ENCODE measurements at places on chromosomes 3 and 15. TPM values are rescaled to one million over a fixed set of nuclear protein-coding genes. Genes with fewer than 3 reads are reported as not detected.

GRCh38 chr3:51637941-51638471 lies 33.0 kb upstream of the TEX264 start:
- H3K36me3 ChIP-seq, result no peaks in the 10 kb centered on the region
- no peak overlapping the region for H3K27ac ChIP-seq
- H3K4me3 ChIP-seq, result no peak overlapping the region
- H3K4me1 ChIP-seq, result no peaks in the 10 kb centered on the region
- H3K27me3 ChIP-seq, result no peaks in the 10 kb centered on the region
- no peak for DNase-seq

DNA sequence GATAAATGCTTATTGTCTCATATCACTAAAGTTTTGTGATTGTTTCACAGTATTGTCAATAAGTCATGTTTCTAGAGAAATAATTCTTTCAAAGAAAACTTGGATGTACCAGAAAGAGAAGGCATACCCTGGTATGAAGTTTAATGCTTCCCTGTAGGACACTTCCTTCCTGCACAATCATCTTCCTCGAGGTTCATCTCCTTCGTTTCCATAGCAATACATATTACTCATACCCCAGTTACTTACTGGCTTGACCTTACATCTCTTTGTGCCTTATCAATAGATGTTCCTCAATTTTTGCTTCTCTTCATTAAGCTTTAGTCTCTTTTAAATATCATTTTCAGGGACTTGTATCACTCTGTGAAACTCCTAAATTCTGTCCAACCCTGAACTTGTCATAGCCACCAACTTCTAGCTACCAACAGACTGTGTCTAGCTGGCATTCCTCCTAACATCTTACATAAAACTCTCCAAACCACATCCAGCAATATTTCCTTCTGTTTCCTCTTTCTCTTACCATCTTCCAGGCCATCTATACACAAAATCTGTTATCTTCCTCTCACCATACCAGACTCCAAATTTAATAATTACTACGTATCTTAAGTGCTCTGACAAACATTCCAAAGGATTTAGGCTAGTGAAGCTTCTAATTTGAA lies 134.3 kb downstream of the GADL1 start:
- H3K27me3 ChIP-seq, result no peaks in the 10 kb centered on the region
- no peak for DNase-seq
- H3K4me1 ChIP-seq, result no peaks in the 10 kb centered on the region
- H3K4me3 ChIP-seq, result no peak overlapping the region

DNA sequence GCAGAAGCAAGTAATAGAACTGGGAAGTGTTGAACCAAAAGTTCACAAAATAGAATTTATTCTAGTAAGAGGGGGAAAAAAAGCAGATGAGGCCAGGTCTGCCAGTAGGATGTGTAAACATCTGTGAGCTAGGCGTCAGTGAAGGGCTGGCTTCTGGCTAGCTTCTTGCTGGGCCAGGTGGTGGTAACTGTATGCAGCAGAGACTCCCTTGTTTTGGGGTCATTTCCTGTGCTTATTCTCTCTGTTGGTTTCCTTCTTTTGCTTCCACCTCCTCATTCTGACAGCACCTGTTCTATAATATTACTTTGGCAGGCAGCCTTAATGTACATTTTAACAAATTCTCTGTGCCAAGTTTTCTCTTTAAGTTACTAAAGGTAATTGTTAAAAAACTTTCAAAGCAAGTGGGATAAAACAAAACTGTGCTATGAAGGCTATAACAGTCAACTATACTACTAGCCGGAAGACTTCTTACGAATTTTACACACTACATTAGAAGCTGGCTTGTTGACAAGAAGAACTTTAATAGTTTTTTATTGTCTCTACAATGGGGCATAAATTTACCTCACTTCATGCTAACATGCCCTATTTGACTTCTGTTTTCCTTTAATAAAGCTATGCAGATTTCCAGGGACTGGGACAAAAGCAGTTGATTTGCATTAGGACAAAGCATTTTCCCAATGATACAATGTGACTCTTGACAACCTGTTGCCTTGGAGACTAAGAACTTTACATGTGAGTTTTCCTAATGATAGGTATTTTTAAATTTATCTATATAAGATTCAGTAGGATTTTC lies 318.8 kb upstream of the NAALADL2 start:
- DNase-seq, result no peak
- H3K27me3 ChIP-seq, result no peaks in the 10 kb centered on the region
- H3K4me3 ChIP-seq, result no peak overlapping the region
- no peak overlapping the region for H3K27ac ChIP-seq
- no peaks in the 10 kb centered on the region for H3K36me3 ChIP-seq

- no peaks in the 10 kb centered on the region for H3K36me3 ChIP-seq
- H3K4me3 ChIP-seq, result no peak overlapping the region
- no peak for DNase-seq
- no peaks in the 10 kb centered on the region for H3K27me3 ChIP-seq
- no peaks in the 10 kb centered on the region for H3K4me1 ChIP-seq
These were observed 647.2 kb upstream of the UBE2E2 start for GRCh38 chr3:22555753-22556435.

DNA sequence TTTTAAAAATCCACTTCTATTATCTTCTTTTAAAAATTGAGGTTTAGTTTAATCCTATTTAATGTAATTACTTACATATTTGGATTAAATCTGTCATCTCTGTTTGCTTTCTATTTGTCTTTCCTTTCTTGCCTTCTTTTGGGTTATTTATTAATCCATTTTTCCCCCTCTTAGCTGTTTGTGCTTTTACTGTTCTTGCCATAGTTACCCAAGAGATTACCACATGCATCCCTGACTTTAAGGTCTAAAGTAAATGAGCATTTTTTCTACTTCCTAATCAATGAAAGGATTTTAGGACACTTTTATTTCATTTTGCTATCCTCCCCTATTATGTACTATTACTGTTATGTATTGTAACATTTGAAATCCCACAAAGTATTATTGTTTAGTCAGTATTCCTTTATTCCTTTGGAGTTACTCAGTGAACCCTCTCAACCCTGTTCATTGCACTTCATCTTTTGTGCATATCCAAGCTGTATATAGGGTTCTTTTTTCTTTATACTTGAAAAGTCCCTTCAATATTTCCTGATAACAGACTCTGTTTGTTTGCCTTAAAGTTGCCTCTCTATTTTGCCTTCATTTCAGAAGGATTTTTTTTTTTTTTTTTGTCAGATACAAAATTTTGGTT lies 62.7 kb downstream of the MEF2A start:
- DNase-seq, result no peak
- no peaks in the 10 kb centered on the region for H3K27me3 ChIP-seq
- no peak overlapping the region for H3K27ac ChIP-seq

DNA sequence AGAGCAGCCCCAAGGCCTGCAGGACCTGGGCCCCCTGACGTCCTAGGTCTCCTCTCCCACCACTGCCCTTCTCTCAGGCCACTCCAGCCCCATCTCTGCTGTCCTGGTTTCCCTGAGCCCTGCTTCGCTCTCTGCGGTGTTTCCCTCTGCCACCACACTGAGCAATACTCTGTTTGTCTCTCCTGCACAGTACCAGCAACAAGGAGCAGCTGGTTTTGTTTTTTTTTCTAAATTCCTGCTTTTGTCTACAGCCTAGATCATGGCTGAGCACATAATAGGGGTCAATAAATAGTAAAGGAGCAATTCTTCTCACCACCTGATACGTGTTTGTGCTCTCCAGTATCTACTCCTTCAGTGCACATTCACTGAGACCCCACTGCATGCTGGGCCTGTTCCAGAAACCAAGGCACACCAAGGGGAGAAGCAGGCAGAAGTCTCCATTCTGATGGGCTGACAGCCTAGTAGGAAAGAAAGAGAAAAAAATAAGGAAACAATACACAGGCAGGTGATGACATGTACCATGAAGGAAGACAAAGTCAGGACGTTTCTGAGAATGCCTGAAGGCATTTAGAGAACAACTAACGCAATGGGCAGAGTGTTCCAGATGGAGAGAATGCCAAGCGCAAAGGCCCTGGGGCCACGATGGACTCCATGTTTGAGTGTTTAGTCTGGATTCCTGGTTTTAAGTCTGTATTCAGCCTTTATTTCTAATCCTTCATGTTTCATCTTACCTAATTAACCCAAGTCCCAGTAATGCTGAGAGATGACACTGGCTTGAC lies 6.0 kb upstream of the ACAD9 start:
- H3K36me3 ChIP-seq, result no peaks in the 10 kb centered on the region
- H3K4me3 ChIP-seq, result no peak overlapping the region
- no peak for DNase-seq

DNA sequence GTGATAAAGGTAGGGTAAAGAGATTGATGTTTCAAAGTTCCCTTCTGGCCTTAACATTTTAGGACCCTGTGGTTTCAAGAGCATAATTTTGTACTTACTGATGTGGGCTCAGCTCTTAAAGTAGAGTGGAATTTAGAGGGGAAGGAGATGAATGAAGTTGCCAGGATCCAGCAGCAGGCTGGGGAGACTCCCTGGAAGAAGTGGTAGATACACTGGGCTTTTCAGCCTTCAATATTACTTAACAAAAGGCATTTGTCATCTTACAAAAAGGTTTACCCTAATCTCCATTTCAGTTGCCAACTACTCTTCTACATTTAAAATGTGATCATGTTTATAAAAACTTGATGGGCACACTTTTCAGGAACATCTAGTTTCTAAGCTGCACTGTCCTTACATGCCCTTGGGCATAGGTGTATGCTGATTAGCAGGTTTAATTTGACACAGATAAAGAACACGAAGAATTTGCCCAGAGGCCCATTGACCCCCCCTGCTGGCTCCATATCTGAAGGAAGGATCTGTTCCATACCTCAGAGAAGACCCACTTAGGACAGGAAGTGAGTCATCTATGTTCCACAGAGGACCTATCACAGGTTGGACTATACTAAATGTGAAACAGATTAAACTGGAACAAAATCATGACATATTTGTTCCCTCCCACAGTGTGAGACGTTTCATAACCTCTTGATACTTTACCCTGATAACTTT lies 93.0 kb upstream of the LPP start:
- no peak overlapping the region for H3K4me3 ChIP-seq
- no peak for DNase-seq
- H3K27me3 ChIP-seq, result no peaks in the 10 kb centered on the region
- H3K4me1 ChIP-seq, result no peaks in the 10 kb centered on the region
- H3K27ac ChIP-seq, result no peak overlapping the region
- no peaks in the 10 kb centered on the region for H3K36me3 ChIP-seq

DNA sequence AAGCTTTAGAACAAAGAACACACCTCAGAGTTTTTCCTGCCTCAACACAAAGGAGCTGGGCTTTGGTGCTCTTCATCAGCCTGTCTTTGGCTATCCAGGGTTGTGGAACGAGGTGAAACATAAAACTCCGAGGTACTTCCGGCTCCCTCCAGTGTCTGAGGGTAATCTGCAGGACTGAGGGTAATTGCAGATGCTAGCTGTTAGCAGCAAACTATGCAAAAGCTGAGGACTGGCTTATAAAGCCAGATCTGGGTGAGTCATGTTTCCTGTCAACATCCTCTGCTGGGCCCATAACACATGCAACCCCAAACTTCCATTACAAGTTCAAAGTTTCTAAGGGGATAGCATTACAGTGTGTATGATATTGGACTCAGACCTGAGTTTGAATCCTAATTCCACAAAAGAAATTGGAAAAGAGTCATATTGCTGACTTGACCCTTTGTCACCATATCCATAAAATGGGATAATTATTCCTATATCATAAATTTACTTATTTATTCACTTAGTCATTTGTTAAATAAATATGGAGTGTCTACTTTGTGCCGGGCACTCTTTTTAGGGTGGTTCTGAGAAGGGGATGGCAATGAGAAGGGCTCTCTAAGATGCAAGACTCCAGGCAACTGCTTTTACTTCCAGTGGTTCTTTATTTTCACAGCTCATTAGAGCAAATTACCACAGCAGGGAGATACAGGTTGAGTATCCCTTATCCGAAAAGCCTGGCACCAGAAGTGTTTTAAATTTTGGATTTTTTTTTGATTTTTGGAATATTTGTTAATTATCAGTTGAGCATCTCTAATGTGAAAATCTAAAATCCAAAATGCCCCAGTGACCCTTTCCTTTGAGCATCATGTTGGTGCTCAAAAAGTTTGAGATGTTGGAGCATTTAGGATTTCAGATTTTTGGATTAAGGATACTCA lies 9.5 kb upstream of the TRIM69 start:
- H3K27ac ChIP-seq, result peak overlapping the region; percentile 95
- no peaks in the 10 kb centered on the region for H3K27me3 ChIP-seq
- peak; percentile 50 for DNase-seq

GRCh38 chr3:193400304-193400703 lies 21.8 kb upstream of the ATP13A5 start:
- H3K4me1 ChIP-seq, result no peaks in the 10 kb centered on the region
- no peak overlapping the region for H3K27ac ChIP-seq
- DNase-seq, result no peak
- H3K36me3 ChIP-seq, result no peaks in the 10 kb centered on the region

The ARHGEF26 gene
- 4.7 TPM for polyA plus RNA-seq

The FAM162A gene
- 287 TPM for polyA plus RNA-seq

The CFAP91 gene
- 10.4 TPM for polyA plus RNA-seq

The PATL2 gene
- polyA plus RNA-seq, result 1.3 TPM

The GABRA5 gene
- polyA plus RNA-seq, result 0.11 TPM

Measured in adrenal gland (tissue), 19 donors.